Stimulated activated CD4-positive, alpha-beta T cell treated with anti-CD3 and anti-CD28 coated beads, Interleukin-15, amount 100 ng/mL, for 48 hours (primary cell): ENCODE measurements at places on chromosomes 4 and X.

DNA sequence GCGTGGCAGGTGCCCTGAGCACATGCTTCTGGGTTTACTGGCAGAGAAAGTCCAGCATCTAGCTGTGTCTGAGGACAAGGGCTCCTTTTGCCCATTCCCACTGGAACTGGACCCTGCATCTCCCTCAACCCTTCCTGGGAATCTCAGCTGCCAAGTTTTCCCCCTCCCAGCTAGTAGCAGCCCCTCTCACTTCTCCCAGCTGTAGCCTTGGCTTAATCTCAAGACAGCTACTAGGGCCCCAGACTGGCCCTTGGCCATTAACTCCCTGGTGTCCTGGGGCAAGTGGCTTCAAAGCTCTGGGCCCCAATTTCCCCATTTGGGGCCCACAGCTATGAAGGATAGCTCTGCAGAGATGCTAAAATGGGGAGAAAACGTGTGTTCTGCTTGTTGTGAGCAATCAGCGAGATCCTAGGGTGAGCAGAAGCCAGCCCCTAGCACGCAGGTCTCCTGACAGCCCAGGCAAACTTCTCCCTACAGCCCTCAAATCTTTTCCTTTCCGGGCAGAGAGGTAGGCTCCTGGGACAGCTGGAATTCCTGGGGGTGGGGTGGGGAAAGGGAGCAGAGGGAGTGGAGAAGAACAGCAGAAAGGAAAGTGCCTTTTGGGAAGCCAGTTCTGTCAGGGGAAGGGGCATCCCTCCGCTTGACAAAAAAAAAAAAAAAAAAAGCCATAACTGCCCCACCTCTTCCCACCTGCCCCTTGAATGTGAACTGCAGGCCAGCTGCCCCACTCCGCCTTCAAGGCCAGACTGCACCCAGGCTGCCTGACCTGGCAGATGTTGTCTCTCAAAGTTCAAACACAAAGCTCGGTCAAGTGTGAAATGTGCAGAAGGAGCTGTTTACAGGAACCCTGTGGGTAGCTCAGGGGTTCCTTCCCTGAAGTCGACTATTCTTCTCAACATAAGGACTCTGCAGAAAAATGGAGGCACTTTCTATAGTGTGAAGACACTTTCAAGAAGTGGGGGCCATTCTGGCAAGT is 16.6 kb downstream of the FGD1 start:
- no peak for DNase-seq

GRCh38 chr4:147788791-147789190 is 56.9 kb downstream of the ARHGAP10 start:
- DNase-seq = no peak

DNA sequence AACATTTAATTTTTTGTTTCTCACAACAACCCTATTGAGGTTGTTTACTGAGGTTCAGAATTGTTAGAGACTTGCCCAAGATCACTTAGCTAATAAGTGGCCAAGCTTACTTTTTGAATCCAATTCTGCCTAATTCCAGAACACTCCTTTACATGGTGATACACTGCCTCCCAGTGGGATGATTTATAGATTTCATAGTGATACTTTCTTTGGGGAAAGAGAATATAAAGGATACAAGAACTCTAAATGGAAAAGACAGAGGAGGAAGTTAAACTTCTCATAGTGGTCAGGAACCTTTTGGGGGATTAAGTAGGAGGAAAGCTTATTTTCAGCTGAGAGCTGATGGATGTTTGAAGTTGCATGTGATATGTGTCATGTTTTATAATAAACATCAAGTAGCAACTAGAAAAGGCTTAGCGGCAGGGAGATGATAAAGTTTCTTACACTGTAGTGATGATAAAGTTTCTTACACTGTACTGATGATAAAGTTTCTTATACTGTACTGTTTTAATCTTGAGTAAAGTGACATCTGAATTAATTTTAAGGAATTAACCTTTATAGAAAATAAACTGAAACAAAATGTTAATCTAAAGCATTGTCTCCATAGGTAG is 15.3 kb downstream of the STAG2 start:
- no peak for DNase-seq

DNA sequence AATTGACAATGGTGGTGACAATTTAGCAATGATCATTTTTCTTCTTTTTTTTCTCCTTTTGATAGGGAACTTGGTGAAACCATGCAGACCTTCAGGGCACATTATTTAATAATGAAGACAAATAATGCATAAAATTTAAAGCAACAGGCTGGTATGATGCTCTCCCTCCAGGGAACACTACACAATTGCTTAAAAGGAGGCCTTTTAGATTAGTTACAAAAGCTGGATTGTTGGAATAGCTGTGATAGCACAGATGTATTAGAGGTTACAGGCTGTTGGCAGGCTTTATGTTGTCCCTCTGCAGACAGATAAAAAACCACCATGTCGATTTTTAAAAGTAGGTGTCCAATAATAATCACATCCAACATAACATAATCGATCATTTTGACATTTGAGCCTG is 307.0 kb downstream of the ADGRL3 start:
- no peak for DNase-seq

- no peak for DNase-seq
Measured at GRCh38 chr4:161287678-161288352, 876.0 kb downstream of the FSTL5 start.

- DNase-seq = no peak
Measured at GRCh38 chr4:110411574-110412011, 64.4 kb upstream of the ENPEP start.

GRCh38 chr4:158496030-158496741 is 25.5 kb upstream of the RXFP1 start:
- peak; percentile 23 for DNase-seq

DNA sequence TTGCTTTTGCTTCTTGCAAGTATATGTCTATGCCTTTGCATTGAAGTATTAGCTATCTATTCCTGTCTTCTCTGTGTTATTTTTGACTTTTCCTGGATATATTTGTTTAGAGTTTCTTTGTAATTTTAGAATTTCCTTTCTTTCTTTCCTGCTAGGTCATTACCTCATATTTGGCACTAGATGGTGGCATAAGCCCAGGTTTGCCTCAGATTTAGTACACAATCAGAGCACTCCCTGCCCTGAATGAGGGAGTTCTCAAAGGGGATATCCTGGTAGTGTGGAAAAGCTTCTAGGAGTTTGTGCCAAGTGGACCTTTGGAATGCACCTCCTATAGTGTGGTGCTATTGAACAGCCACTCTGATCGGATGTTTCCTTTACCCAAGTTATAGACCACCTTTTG is 181.6 kb downstream of the UGT8 start:
- no peak for DNase-seq

GRCh38 chr4:150997141-150997540 is 17.9 kb downstream of the LRBA start:
- DNase-seq = no peak

DNA sequence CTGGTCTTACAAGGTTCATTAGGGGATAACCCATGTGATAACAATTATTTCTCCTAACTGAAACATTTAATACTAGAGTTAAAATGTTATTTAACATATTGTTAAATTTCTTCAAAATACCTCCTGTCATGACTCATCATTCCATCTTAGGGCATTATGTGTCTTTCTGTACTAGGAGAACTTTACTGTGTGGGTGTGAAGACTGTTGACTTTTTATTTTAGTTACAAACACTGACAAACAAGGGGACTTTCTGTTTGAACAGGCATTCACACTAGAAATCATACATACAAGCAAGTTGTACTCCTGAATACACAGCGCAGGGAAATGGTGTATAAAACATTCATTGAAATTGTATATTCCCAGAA is 175.9 kb downstream of the FBXW7 start:
- no peak for DNase-seq

DNA sequence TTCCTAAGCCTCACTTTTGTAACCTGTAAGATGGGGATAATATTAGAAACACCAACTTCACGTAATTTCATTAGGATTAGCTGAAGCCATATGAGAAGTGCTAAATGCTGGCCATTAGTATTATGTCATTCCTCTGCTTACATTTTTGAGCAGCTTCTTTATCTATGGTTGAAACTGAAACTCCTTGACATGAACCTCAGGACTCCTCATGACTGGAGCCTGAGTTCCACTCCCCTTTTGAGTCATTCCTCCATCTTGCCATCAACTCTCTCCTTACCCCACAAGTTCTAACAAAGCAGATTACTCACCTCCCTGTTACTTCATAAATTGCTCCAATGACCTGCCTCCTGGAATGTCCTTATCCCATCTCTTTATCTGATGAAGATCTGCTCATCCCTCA is 123.2 kb upstream of the KCNIP4 start:
- DNase-seq = no peak

DNA sequence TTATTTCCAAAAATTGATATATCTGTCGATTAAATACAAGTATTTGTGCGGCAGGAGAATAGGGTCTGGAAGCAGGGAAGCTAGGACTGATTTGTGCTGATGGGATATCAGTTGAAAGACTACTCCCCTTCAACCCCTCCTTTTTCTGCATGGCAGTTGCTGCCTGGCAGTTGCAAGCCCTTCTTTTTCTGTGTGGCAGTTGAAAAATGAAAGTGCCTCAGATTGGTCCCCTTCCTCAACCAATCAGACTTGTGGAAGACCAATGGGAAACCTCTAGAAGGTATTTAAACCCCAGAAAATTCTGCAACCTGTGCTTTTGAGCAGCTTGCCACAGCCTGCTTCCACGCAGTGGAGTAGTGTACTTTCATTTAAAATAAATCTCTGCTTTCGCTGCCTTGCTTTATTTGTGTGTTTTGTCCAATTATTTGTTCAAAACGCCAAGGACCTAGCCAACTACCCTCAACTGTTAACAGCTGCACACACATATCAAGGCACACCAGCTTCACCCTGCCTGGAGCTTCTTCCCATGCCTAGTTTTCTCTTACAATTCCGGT is 1.5 kb upstream of the TMA16 start:
- DNase-seq = no peak
